ENCODE measurements at places on chromosomes 7 and 10. TPM values are rescaled to one million over a fixed set of nuclear protein-coding genes. Genes with fewer than 3 reads are reported as not detected.

BEND7 gene
- 9.9 TPM for total RNA-seq

GRCh38 chr10:28858646-28859045 lies 181.3 kb downstream of the BAMBI start:
- DNase-seq = no peak

GRCh38 chr10:11178606-11179515 lies 161.2 kb downstream of the CELF2 start:
- DNase-seq = no peak

DNA sequence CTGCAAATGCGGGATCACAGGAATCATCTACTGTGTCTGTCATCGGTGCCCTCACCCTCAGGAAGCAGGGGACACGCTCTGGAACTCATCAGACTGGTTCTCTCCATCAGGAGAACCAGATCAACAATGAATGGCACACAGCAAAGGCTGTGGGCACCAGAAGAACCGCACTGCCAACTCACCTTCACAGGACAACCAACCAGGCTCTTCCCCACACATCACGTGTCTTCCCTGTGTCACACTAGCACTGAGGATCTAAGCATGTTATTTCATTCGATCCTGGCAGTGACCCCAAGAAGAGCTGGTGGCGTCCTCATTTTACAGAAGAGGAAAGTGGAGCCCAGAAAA lies 106.1 kb downstream of the TNS3 start:
- DNase-seq = no peak

ADCY1 gene
- total RNA-seq = 3.0 TPM

HOXA9 gene
- 1.0 TPM for total RNA-seq

PLEKHS1 gene
- not detected for total RNA-seq

AKR1D1 gene
- not detected for total RNA-seq

GRCh38 chr7:108860615-108861014 lies 290.9 kb downstream of the DNAJB9 start:
- DNase-seq = no peak

AGAP9 gene
- total RNA-seq = 9.9 TPM

Measured in omental fat pad (tissue), 4 donors.